ENCODE measurements at places on chromosomes 6 and 20. TPM values are rescaled to one million over a fixed set of nuclear protein-coding genes. Genes with fewer than 3 reads are reported as not detected.

The IRF4 gene
- not detected for total RNA-seq

The ATP9A gene
- total RNA-seq = 7.6 TPM

The IYD gene
- total RNA-seq = not detected

The OPRM1 gene
- not detected for total RNA-seq

The HLA-DQA1 gene
- total RNA-seq = not detected

The TDRD6 gene
- not detected for total RNA-seq

The EPPIN gene
- total RNA-seq = not detected

The PLAGL2 gene
- 3.5 TPM for total RNA-seq

The SIGLEC1 gene
- total RNA-seq = 1.3 TPM

The HLA-F gene
- total RNA-seq = 6.8 TPM

The PTGIS gene
- 1.2 TPM for total RNA-seq

The SLC22A7 gene
- not detected for total RNA-seq

The SUMO4 gene
- total RNA-seq = 0.52 TPM

The PNPLA1 gene
- total RNA-seq = not detected

The LY6G5B gene
- 4.0 TPM for total RNA-seq

The ARHGAP40 gene
- not detected for total RNA-seq

The STX7 gene
- 28.3 TPM for total RNA-seq

The BTNL2 gene
- not detected for total RNA-seq

The DUSP15 gene
- 0.64 TPM for total RNA-seq

The SIRPD gene
- total RNA-seq = not detected
